ENCODE measurements at places on chromosomes 4 and X.

- DNase-seq: no peak
These were observed 245.8 kb upstream of the GK2 start for GRCh38 chr4:79653871-79654270.

DNA sequence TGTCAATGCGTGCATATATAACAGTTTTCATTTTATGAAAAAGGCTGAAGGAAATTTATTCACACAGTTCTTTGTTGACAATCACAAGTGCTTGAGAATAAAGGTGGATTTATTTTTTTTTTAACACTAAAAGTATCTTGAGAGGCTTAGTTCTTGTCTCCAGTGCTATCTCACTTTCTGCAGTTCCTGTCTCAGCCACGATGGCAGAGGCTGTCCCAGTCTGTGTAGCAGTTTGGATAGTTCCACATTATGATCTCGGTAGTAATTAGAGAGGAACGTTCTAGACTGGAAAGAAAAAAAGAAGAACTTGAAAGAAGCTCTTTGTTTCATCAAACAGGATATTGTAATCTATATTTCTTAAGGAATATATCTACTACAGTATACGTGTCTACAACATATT, 229.0 kb downstream of the UGT8 start:
- no peak for DNase-seq

DNA sequence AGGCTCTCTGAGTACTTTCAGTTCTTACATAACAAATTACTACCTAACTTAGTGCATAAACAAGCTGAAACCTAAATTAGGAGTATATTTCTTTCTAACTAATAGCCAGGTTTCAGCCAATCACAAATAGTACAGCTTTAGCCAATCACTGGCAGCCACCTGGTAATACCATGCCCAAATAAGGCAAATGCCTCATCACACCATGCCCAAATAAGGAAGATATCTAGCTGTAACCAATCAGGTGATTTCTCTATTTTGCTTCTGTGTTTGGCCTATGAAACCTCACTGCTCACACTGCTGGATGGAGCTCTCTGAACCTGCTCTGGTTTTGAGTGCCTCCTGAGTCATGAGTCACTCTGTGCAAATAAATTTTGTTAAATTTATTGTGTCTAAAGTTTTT, 113.5 kb downstream of the DDIT4L start:
- DNase-seq: no peak

DNA sequence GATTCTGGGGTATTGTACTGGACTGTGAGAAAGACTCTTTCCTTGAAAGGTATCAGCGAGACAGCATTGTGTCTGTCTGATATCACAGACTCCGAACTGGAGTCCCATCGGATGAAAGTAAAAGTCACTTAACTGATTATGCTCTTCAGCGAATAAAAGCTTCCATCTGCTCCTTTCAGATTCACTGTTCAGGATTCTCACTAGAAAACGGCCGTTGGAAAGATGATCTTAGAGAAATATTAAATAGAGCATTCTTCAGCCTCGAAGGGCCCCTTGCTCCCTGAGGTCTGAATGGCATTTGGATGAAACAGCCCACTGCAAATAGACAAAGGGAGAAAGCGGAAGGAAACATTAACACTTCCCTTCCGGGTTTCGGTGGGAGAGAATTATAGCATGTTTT, 416.2 kb upstream of the PRKX start:
- DNase-seq: no peak

DNA sequence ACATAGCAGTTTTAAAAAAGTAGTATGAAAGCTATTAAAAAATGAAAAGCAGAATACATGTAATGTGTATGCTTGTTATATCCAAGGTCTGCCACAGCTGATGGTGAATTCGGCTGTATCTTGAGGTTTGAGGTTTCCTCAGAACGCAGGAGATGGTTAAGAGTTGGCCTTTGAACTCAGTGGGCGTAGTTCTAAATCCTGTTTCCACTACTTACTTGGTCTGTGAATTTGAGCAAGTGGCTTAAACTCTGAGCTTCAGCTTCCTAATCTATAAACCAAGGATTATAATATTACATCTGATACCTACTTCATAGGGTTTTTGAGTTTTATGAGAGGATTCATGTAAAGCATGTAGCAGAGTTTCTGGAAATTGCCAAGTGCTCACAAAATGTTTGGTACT, 125.2 kb downstream of the STIM2 start:
- peak; percentile 8 for DNase-seq

- no peak for DNase-seq
These were observed 303.9 kb upstream of the GATB start for GRCh38 chr4:152064753-152065152.

GRCh38 chr4:186701273-186701672, 22.4 kb downstream of the FAT1 start:
- no peak for DNase-seq

All from effector memory CD8-positive, alpha-beta T cell (primary cell).